T-helper 17 cell (primary cell): ENCODE measurements at places on chromosomes 6 and 20.

GRCh38 chr6:3727036-3727435, 24.5 kb downstream of the PXDC1 start:
- no peak for DNase-seq

- DNase-seq: no peak
Observed at GRCh38 chr6:80728101-80728750, 621.8 kb downstream of the BCKDHB start.

- no peak for DNase-seq
Observed at GRCh38 chr6:56158571-56158970, 88.8 kb downstream of the COL21A1 start.

DNA sequence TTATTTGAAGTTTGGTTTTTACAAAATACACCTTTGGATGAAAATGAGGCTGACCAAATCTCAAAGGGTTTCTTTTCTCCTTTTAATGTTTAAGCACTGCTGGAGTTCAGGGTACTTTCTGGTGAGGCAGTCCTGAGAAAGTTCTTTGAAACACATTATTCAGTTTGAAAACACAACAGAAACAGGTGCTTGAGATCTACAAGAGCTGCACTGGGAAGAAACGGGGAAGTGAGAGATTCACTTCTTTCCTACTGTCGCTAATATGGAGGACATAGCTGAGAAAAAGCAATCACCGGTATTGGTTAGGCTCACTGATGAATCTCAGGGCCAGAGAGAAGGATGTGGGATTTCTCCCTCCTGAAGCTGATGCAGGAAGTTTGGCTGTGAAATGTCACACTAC, 22.9 kb upstream of the TMEM170B start:
- DNase-seq: no peak

- DNase-seq: no peak
Observed at GRCh38 chr6:127462376-127462775, 3.2 kb upstream of the KIAA0408 start.

- no peak for DNase-seq
Observed at GRCh38 chr20:40262219-40262618, 426.8 kb downstream of the MAFB start.

DNA sequence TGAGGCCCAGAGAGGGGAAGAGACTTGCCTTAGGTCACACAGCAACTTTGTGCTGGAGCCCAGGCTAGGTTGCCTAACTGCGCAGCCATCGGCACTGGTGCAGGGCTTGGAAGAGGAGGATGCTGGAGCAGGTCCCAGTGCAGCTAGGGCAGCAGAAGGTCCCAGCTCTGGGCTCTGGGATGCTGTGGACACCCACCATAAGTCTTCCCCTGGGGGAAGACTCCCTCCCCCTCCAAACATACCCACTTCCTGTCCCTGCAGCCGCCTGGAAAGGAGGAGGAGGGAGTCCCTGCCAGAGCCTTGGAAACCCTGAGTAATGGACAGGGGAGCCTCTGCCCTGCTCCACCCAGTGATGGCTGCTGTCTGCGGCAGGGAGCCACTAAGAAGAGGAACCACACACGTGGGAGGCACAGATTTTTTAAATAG, 93.6 kb downstream of the NCR2 start:
- no peak for DNase-seq

- DNase-seq: no peak
Observed at GRCh38 chr6:142867988-142868812, 76.8 kb downstream of the HIVEP2 start.

GRCh38 chr20:7629880-7630279, 310.4 kb downstream of the HAO1 start:
- DNase-seq: no peak

GRCh38 chr6:30272032-30272431, 54.7 kb upstream of the TRIM39 start:
- no peak for DNase-seq
